Activated CD4-positive, CD25-positive, alpha-beta regulatory T cell treated with anti-CD3 and anti-CD28 coated beads, Interleukin-2, amount 50 U/mL, for 72 hours (primary cell): ENCODE measurements at places on chromosomes 1 and 21.

GRCh38 chr1:28236656-28237322 lies 865 bp downstream of the ATP5IF1 start:
- DNase-seq = no peak

DNA sequence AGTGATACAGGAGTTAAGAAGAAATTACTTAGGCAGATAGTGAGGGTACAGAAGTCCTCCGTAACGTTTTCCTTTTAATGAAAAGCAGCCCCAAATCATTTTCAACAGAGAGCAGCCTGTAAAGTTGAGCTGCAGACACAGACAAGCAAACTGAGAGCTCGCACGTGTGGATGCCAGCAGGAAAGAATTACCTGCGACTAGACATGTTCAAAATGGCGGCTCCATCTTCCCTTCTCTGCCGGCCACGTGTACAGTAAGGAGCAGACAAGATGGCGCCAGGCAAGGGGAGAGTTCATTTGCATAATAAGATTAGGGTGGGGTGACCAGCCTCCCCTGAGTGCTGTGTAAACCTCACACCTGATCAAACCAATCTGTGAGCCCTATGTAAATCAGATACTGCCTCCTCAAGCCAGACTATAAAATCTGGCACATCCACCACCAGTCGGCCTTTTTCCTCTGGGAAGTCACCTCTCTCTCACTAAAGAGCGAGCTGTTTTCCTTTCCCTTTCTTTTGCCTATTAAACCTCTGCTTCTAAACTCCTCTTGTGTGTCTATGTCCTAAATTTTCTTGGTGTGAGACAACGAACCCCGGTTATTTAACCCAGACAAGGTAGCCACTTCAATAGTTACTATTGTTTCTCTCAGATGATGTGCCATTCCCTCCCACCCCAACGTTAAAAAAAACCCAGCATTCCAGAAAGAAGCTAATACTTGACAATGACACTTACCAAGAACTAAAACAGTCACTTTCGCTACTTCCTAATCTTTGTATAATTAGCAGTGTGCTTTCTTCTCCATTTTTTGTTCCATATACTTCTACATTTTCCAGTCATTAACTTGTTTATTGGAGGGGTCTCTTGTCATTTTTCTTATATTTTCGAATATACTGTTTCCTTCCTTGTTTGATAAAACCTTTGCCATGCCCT lies 27.4 kb downstream of the DUSP10 start:
- DNase-seq = no peak

DNA sequence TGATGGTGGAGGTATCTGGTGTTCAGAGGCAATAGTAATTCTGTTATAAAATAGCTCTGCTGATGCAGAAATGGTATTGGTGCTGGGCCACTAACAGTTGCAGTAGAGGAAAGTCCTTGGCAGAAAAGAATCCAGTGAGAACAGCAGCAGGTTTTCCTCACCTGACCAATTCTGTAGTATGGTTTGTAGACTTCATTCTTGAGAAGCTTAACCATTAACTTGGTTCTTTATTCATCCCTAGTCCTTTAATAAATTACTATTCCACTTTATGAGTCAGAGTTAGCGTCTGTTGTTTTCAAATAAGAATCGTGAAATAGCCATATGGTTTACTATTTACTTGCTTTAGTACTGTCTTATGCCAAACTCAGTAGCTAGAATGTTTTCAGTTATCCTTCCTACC lies 128.5 kb upstream of the SERTAD4 start:
- no peak for DNase-seq

- no peak for DNase-seq
These were observed 131.2 kb downstream of the PIK3R3 start for GRCh38 chr1:46001081-46001785.

GRCh38 chr1:113861641-113862040 lies 9.9 kb downstream of the PTPN22 start:
- no peak for DNase-seq

DNA sequence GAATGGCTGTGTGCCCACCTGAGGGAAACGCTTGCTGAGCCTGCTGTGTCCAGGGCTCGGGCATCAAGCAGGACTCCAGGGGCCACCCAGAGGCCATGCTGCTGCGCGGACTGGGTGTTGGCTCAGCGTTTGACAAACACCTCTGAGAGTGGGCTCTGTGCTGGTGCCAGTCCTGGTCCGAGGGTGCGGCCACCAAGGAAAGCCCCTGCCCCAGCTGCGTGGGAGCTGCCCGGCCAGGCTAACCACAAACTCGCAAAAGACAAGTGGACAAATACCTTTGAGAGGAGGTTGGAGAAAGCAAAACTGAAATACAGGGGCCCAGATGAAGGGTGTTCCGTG lies 65.6 kb upstream of the TTC34 start:
- DNase-seq = no peak

- DNase-seq = no peak
These were observed 23.3 kb downstream of the OPRD1 start for GRCh38 chr1:28835237-28835650.

DNA sequence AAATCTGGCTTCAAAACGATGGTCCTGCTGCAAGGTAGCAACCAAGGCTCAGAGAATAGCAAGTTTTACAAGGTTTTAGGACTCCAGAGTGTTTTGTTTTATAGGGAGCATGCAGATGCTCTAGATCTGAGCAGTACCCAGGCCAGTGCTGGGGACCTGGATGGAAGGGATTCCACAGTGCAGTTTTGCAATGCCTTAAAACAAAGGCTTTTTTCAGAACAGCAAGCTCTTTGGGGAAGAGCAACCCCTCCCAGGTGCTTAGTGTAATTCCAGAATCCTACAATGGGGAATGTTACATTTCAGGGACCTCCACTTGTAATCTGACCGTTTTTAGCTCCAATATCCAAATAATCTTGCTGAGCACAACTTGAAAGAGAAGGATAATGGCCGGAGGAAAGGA lies 6.7 kb downstream of the ROR1 start:
- DNase-seq = no peak

DNA sequence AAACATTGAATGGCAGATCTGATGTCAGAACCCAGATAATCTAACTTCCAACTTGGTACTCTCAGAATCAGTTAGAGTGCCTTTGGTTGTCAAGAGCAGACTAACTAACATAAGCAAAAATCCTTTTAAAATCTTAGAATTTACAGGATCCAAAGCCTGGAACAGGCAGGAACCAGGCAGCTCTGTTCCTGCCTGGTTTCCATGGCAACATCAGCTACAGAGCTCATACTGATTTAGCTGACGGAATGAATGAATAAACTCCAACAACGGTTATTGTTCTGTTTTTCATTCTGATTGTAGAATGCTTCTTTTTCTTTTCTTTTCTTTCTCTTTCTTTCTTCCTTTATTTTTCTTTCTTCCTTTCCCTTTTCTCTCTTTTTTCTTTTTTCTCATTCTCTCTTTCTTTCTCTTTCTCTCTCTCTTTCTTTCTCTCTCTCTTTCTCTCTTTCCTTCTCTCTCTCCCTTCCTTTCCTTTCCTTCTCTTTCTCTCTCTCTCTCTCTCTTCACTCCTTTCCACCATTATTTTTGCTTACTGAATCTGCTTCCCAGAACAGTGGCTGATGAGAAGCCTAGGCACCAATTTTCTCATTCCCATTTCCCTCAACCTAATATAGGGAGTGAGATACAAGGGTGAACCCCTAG lies 121.6 kb downstream of the RGS7 start:
- DNase-seq = no peak

GRCh38 chr1:81437213-81437612 lies 363.5 kb upstream of the ADGRL2 start:
- DNase-seq = no peak

DNA sequence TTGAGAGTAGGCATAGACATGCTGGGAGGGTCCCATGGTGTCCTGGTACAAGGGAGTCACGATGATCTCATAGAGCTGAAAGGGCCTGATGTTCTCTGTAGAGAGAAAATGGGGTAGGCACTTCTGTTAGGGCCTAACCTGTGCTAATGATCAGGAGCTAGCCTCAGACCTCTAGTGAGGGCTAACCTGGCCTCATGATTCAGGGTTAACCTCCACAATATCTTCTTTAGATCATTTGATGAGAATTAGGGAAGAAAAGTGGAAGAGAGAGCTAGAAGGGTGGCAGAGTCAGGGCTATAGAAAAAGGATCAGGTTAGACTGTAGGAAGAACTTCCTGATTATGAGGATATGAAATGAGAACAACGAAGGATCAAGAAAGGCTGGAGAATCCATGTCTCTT lies 5.0 kb upstream of the MRPS15 start:
- DNase-seq = no peak

GRCh38 chr1:245169376-245169775 lies 14.6 kb downstream of the KIF26B start:
- no peak for DNase-seq

DNA sequence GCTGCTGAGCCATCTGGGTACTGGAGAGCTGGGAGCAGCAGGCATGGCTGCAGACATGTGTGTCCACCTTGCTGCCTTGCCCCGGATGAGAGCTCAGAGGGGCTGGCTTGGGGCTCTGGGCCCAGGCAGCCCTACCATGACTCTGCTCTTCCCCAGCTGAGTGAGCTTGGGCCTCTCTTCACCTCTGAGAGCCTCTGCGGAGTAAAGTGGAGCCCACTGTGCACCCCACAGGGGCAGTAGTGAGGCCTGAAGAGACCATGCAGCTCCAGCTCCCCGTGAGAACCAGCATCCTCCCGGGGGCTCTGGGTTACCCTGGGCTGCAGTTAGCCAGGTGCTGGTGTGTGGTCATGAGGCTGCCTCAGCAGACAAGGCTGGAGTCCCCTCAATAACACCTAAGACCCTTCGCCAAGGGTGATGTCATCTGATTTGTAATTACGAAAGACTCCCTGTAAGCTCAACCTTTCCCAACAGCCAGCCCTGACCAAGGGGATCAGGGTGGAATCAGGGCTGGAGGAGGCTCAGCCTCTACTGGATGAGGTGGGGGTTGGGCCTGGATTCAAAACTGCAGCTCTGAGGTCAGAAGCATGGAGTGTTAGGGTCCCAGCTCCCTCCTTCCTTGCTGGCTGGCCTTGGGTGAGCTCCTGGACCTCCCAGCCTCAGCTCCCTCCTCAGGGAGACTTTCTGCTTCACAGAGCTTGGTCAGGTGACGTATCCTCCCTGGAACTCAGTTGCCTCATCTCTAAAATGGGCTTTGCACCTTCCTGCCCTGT lies 308.0 kb downstream of the MATN1 start:
- DNase-seq = no peak

GRCh38 chr1:20648438-20648837 lies 12.7 kb downstream of the DDOST start:
- no peak for DNase-seq

GRCh38 chr1:209260136-209260535 lies 323.4 kb upstream of the CAMK1G start:
- DNase-seq = no peak

DNA sequence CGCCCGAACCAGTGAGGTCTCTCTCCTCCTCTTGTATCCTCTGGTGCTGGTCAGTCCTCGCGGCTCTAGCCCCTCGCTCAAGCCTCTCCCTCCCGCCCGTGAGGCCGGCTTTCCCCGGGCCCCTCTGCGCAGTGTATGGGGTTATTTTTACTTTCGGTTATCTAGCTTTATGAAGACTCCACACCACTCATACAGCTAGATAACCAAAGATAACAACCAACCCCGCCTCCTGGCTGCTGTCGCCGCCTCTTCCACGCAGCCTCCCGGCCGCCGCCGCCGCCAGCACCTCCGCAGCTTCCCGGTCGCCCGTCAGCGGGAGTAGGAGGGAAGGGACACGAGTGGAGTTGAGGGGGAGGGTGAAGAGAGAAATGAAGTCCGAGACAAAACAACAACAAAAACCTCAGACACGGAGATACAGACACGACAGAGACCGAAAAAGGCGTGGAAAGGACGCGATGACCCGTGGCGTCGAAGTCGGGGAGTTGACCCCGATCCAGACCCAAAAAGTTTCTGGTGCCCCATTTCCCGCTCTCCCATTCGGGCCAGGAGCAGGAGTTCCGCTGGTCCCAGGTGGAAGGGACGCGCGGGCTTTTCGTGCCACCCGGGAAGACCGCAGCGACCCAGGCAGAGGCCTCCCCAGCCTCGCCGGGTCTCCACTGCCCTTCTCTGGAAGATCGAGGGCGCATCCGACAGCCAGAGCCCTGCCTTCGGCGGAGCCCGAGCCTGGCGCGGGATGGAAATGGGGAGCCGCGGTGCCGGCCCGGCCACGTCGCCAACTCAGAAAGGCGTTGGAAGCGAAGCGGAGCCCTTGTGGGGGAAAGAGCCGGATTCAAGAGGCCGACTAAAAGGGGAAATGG lies 51.4 kb downstream of the RHBG start:
- peak; percentile 49 for DNase-seq

GRCh38 chr1:217522277-217522676 lies 108.6 kb downstream of the GPATCH2 start:
- DNase-seq = no peak

GRCh38 chr1:35120458-35121133 lies 41.4 kb downstream of the ZMYM1 start:
- no peak for DNase-seq
